ENCODE measurements at places on chromosomes 5 and 9.

- H3K4me3 ChIP-seq, result no peak overlapping the region
- no peak for DNase-seq
- H3K27me3 ChIP-seq, result no peaks in the 10 kb centered on the region
- H3K4me1 ChIP-seq, result no peaks in the 10 kb centered on the region
These were observed 26.0 kb downstream of the PSIP1 start for GRCh38 chr9:15484802-15485201.

- H3K27ac ChIP-seq, result no peak overlapping the region
- no peak for DNase-seq
- no peaks in the 10 kb centered on the region for H3K4me1 ChIP-seq
- H3K36me3 ChIP-seq, result no peaks in the 10 kb centered on the region
- no peaks in the 10 kb centered on the region for H3K27me3 ChIP-seq
- H3K4me3 ChIP-seq, result no peak overlapping the region
These were observed 84.6 kb downstream of the PAPPA start for GRCh38 chr9:116238225-116238624.

DNA sequence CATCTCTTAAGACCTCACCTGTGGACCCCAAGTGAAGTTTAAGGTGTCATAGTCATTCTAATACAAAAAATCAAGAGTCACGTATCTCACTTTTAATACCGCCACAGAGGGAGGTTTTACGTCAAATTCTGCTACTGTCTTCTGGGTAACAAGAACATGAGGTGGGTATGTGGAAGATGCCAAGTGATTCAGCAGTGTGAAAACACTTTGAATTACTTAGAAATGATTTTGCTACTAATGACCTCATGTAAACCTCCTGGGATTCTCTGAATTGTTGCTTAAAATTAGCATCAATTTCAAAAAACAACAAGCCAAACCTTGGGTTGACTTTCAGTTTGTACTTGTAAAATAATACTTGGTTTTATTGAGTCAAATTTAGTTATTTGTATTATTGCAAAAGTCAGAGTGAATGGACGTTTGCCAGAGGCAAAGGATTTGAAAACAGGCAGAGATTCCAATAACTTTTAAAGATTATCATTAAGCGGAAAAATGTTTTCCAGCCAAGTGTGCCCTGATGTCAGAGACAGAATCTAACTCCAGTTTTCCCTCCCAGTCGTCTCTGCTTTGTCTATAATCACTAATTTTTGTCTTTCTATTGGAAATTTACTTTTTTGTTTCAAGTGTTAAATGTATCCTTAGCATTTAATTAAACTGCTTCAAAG lies 8.8 kb downstream of the DMRT2 start:
- H3K4me3 ChIP-seq, result no peak overlapping the region
- H3K27me3 ChIP-seq, result no peaks in the 10 kb centered on the region
- no peaks in the 10 kb centered on the region for H3K4me1 ChIP-seq
- DNase-seq, result no peak
- H3K36me3 ChIP-seq, result no peaks in the 10 kb centered on the region

DNA sequence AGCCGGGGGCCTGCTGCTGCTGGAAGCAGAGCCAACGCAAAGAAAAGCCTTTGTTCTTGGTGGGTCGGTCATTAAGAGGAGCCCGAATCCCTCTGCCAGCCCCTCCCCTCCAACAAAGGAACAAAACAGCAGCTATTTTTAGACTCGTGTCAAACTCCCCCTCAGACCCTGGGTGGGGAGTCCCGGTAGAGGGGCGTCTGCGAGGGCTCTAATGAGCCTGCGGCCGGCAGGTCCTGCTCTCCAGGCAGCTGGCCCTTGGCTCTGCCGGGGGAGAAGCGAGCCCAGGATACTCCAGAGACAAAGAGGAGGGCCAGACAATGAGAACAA lies 114.0 kb downstream of the LHX2 start:
- no peak overlapping the region for H3K4me3 ChIP-seq
- H3K36me3 ChIP-seq, result no peaks in the 10 kb centered on the region
- H3K4me1 ChIP-seq, result peaks cover 4% of the 10 kb centered on the region
- no peak overlapping the region for H3K27ac ChIP-seq
- DNase-seq, result no peak

DNA sequence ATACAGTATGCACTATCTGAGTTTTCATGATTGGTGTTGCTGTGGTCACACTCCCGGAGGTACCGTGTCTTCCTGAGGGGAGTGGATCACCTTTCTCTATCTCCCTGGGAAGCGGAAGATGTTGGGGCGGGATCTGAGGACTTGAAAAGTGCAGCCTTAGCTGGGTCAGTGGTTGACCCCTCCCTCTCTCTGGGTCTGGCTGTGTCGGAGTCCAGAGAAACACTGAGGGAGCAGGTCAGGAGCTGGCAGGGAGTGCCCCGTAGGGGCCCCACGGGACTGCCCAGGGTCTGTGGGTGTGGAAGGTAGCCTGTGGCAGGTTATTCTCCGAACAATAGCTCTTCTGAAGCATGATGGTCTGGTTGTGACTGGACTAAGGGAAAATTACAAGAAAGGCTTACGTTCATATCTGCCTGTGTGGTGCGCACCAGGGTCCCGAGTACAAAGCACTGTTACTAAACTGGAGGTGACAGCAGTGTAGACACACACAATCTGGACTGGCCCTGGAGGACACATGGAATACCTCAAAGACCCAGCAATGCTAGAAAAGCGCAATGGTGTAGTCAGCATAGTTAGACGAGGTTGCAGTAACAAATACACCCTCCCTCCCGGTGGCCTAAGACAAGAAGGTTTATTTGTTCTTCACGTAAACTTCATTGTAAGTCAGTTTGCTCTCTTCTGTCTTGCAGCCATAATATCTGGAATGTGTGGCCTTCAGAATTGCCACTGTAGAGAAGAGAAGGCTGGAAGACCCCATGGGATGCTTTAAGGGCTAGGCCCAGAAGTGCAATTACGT lies 9.4 kb upstream of the ZFP62 start:
- H3K4me1 ChIP-seq, result no peaks in the 10 kb centered on the region
- DNase-seq, result no peak
- H3K27me3 ChIP-seq, result no peaks in the 10 kb centered on the region
- no peak overlapping the region for H3K4me3 ChIP-seq
